Activated T-helper 1 cell treated with anti-CD3 and anti-CD28 coated beads, Interleukin-2, amount 50 U/mL, for 16 hours (primary cell): ENCODE measurements at places on chromosomes 5 and 9.

- DNase-seq: no peak
Measured at GRCh38 chr5:141351591-141351990, 1.7 kb downstream of the PCDHGB1 start.

GRCh38 chr5:33968211-33969005, 16.1 kb downstream of the SLC45A2 start:
- no peak for DNase-seq

DNA sequence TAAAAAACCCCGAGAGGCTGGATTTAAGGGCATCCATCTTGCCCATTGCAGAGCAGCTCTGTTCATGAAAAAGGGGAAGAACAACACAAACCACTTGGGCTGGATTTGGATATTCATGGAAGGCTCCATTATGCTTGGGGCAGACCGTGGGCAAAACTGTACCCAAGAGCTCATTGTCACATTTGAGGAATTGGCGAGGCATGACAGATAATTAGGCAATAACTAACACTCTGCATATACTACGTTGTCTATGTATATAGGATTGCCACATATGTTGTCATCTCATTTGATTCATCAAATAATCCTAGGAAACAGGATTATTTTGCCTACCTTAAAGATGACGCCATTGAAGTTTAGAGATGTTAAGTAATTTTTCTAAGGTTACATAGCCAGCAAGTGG, 255.4 kb downstream of the SMARCA2 start:
- no peak for DNase-seq

DNA sequence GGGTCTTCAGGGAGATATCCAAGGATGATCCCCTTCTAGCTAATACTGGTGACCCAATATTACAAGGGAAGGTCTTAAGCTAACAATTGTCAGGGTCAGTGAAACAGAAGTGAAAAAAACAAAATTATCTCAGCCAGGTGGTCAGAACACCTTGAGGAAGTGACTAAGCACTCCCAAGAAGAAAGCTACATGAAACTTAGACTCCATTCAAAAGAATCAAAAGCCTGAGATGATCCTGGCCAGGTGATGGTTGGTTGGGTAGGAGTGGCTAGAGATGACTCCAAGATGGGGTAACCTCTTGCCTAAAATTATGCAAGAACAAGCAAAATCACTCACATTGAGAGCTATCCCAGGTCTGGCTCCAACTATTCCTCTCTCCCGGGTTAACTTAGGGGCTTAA, 5.4 kb downstream of the VCP start:
- DNase-seq: no peak

- no peak for DNase-seq
Measured at GRCh38 chr9:69580582-69581214, 91.5 kb downstream of the APBA1 start.

- no peak for DNase-seq
Measured at GRCh38 chr9:75505654-75506053, 384.8 kb upstream of the PCSK5 start.
